Pulmonary artery endothelial cell (primary cell): ENCODE measurements at places on chromosomes 1 and 21. TPM values are rescaled to one million over a fixed set of nuclear protein-coding genes. Genes with fewer than 3 reads are reported as not detected.

Gene PTGER3
- under 0.01 TPM in 1 of 2 replicates, not detected in the other for total RNA-seq

Gene TRIM67
- total RNA-seq, result not detected in 2 replicates

Gene TGFBR3
- 12.5 and 24.6 TPM in 2 replicates for total RNA-seq

Gene GJB4
- total RNA-seq, result not detected in 2 replicates

Gene TSPEAR
- not detected in 2 replicates for total RNA-seq

Gene PDPN
- total RNA-seq, result not detected in 2 replicates

Gene CXADR
- total RNA-seq, result 4.4 and 7.6 TPM in 2 replicates

Gene TRABD2B
- total RNA-seq, result not detected in 2 replicates

Gene NPR1
- 18.5 and 33.1 TPM in 2 replicates for total RNA-seq
